ENCODE measurements at places on chromosomes 13 and 19. TPM values are rescaled to one million over a fixed set of nuclear protein-coding genes. Genes with fewer than 3 reads are reported as not detected.

Gene CD209
- total RNA-seq, result not detected

Gene CLEC11A
- 17.7 TPM for total RNA-seq

Gene MAST1
- 0.13 TPM for total RNA-seq

Gene MISP
- 0.22 TPM for total RNA-seq

Gene ANKLE1
- not detected for total RNA-seq

Data from articular chondrocyte of knee joint (primary cell).